ENCODE measurements at places on chromosomes 1 and 21.

- DNase-seq, result no peak
Measured at GRCh38 chr1:93078203-93078602, 880 bp upstream of the MTF2 start.

DNA sequence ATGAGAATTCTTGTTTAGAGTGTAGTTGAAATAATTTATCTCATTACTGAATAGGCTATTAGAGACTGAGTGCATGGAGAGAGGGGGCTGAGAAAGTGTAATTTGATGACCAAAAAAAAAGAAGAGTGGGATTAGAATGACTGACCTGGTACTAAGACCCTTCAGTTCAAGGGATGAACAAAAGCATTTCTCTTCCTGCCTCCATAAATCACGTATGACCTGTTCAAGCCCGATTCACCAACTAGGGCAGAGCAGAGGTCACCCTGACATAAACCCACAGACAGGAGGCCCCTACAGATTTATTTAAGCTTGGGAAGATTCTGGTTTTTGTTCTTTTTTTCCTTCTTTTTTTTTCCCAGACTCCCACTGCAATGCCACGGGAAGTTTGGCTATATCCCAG, 123.7 kb upstream of the COP1 start:
- DNase-seq, result no peak

DNA sequence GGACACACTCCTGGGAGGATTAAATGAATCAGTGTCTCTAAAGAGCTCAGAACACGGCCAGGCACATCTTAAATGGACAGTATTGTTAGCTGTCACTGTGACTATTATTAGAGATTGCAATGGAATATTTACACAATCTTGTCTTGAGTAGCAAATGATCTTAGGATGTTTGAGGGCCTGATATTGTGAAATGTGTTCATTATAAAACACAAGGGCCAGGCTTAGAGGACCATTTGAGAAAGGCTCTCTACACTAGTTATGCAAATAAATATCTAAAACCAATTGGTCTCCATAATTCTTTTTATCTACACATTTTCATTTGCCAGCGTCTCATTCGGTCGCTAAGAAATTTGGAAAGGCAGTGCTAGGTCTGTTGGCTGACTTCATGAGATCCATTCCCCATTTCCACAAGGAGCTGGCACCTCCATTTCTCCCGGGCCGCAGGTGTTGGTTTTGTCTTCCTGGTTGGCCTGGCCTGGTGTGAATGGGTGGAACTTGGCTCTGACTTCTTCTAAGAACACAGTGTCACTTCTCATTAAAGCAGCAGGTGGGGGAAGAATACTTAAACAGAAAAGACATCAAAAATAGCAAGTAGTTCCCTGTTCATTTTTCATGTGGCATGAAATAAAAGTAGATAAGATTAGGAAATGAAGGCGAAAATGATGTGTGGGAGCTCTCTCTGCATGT, 56.0 kb upstream of the PLXNA2 start:
- DNase-seq, result no peak

- no peak for DNase-seq
Measured at GRCh38 chr1:95753382-95754016, 519.5 kb downstream of the RWDD3 start.

- no peak for DNase-seq
Measured at GRCh38 chr1:17189632-17189990, 15.3 kb upstream of the PADI1 start.

DNA sequence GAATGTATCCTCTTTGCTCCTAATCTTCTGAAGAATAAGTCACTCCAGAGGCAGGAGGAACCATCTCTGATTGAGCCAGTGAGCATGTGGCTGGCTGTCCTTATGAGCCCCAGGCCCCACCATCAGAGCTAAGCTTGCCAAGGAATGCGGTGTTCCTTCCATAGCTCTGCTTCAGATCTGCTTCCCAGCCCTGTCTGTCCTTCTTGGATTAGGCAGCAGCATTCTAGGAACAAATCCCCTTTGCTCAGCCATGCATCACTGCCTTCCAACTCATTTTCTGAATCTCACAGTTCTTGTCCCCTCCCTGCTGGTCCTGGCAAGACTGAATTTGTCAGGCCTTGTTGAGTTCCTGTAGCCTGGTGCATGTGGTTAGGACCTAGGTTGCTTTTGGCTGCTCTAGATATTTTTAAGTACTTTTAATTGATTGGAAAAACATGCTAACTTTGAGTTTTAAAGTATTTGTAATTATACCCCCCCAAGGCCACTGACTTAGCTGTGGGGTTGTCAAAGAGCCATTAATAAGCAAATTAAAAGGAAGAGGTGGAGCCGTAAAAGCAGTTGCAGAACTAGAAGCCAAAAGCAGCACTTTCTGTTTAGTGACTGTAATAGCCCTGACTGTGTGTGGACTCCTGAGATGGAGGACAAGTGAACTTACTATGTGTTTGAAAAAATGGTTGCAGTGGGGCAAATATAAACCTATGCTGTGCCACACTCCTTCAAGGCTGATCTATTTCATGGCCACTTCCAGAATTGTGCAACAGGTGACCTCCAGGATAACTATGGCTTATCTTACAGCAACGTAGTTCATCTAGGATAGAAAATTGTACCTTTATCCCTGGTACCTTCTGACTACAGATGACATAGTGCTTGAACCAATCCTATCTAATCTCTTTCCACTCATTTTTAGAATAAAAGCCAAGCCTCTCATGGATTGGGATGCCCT, 61.3 kb upstream of the BACH1 start:
- no peak for DNase-seq

- no peak for DNase-seq
Measured at GRCh38 chr1:61724506-61724812, 482 bp downstream of the TM2D1 start.

DNA sequence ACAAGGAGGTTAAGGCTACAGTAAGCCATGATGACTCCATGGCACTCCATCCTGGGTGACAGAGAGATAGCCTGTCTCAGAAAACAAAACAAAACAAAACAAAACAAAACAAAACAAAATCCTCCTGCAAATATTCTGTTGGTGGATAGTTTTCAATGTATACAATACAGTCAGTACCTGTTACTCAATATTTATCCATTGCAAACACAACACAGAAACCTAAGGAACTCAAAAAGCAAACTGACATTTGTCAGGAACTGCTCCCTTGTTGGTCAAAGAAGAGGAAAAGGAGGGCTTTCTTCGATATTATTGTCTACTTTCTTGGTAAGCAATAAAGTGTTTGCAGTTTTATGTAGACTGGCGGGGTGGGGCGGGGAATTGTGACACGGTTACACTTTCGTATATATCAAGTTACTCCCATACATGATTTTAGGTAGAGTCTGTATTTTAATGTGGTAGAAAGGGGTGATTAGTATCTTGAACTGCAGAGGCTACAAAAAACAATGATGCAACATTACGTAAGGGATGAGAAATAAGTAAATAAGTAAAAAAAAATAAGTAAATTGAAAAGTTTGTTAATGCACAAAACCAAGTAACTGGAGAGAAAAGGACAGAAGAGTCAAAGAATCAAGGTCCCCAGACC, 31.8 kb downstream of the APP start:
- no peak for DNase-seq

- DNase-seq, result no peak
Measured at GRCh38 chr1:15187175-15188129, 33.9 kb downstream of the TMEM51 start.

- DNase-seq, result no peak
Measured at GRCh38 chr1:2472109-2472508, 4.0 kb upstream of the PLCH2 start.

- no peak for DNase-seq
Measured at GRCh38 chr1:156796340-156797097, 20.1 kb downstream of the SH2D2A start.

- DNase-seq, result no peak
Measured at GRCh38 chr21:18545908-18546307, 142.3 kb upstream of the TMPRSS15 start.

DNA sequence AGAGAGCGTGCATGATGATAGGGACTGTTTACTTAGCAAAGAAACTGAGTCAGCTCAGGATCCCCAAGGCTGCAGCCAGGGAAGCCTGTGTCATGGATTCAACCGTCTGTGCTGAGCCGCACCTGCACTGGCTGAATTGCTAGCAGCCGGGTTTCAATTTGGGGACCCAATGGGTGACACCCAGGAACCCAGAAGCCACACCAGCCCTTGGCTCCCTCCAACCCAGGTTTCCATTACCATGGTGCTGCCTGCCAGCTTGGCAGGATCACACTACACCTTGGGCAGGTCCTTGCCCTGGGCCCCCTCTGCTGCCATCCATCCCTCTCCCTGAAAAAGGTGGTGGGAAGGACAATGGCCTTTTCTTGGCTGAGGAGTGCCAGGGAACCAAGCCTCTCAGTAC, 64.0 kb upstream of the CLDN14 start:
- DNase-seq, result no peak

GRCh38 chr1:40384413-40384762, 10.9 kb downstream of the SMAP2 start:
- DNase-seq, result no peak

DNA sequence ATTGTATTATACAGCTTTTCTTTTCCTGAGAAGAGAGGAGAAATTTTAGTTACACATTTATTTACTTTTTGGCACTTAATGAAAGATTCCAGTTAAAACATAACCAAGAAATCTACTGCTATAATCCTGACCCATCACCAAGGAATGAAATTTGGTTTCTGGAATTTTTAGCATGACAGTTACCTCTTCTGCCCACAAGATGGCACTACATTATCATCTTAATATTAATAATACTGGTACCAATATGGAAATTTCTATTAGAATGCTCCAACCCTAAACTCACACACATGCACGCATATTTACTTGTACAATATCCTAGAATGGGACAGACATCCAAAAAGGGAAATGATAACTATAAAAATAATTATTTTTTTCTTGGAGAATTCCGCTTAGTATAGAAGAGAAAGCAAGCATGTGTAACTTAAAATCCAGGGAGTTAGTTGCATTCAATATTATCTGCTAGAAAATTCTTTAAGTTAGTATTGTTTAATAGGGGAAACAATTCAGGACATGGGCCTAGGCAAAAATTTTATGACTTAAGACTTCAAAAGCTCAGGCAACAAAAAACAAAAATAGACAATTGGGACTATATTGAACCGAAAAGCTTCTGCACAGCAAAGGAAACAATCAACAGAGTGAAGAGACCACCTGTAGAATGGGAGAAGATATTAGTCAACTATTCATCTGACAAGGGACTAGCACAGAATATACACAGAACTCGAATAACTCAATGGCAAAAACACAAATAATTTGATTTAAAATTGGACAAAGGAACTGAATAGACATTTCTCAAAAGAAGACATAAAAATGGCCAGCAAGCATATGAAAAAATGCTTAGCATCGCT, 37.4 kb downstream of the MAP3K21 start:
- DNase-seq, result no peak

DNA sequence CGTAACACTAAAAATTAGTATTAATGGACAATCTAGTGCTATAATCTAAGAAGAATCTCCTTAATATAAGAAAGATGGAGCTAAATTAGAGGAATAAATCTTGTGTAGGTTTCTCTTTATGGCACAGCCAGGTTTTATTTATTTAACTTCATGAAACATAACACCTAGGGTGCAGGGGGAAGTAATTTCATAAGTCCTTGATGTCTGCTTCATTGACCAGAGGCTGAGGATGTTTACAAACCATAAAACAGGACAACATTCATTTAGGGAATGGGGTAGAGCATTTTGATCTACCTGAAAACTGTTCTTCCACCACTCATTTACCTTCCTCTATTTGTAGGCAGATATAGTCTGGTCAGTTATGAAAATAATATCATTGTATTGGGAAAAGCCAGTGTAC, 95.5 kb downstream of the NGF start:
- DNase-seq, result no peak

DNA sequence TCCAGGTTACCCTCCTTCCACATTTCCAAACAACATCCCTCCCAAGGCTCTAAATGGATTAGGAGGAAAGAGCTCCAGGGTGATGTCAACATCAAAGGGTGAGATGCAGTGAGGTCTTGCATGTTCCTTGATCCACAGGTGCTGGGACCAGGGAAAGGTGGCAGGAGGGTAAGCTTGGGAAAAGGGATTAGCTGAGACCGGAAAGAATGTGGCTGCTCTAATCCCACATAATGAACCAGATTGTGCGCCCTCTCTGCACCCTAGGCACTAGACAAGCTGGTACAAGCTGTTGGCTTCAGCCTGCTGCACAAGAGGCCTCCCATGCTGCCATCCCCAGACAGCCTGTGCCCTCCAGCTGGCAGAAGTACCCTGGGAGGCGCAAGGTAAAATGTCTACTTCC, 34.9 kb downstream of the PLXNA2 start:
- DNase-seq, result no peak

DNA sequence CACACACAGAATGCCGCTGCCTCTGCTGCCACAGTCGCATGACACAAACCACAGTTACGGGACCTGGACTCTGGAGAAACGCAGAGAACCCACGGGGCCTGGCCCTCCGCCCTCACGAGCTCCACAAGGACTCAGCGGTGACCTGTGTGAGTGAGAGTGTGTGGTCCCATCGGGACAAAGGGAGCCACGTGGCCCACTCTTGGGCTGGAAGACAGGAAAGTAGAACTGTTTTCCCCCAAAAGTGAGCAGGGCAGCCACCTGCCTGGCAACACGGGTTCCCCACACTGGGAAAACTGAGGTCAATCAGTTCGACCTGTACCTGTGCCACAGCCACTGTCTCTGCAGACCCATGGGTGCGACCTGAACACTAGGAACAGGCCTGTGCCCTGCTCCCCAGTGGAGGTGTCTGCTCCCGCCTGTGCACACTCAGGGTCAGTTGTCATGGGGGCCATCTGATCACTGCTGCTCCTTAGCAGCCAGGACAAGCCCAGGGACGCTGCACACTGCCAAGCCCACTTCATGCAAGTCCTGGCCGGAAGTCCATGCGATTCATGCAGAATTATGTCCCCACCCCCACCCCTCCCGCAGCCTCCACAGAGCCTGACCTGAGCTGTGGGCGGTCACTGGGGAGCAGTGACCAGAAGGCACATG, 54.4 kb upstream of the ADARB1 start:
- no peak for DNase-seq

GRCh38 chr1:3652548-3653285, 401 bp downstream of the TP73 start:
- no peak for DNase-seq

GRCh38 chr1:177170756-177171535, at the start of gene BRINP2:
Gene BRINP2 (plus strand): TSS chr1:177170958. CDS start chr1:177229877, 58,919 bp downstream.
- no peak for DNase-seq

DNA sequence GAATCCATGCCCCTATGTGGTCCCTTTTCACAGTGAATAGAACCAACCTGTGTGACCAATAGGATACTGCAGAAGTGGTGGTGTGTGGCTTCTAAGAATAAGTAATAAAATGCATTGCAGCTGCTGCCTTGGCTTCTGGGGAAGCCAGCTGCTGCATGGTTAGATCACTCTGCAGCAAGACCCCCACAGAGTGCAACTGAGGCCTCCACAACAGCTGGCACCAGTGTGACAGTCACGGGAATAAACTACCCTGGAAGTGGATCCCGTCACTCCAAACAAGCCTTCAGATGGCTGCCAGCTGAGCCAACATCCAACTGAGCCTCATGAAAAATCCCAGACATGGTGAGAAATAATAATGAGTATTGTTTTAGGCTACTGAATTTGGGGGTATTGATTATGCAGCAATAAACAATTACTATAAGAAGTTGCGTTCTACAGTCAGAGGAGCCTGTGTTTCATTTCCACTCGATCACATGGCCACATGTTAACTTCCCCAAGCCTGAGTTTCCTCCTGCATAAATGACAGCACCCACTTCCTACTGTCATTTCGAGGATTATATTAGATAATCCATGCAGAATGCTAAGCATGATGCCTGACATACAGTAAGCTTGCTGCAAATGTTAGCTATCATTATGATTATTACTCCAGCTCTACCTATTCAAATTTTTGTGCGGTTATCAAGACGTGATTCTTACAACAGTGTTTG, 20.8 kb upstream of the COG2 start:
- no peak for DNase-seq
